ENCODE measurements at places on chromosomes 1 and 21.

GRCh38 chr1:32960819-32961355 is 3.7 kb downstream of the RNF19B start:
- no peak for DNase-seq

DNA sequence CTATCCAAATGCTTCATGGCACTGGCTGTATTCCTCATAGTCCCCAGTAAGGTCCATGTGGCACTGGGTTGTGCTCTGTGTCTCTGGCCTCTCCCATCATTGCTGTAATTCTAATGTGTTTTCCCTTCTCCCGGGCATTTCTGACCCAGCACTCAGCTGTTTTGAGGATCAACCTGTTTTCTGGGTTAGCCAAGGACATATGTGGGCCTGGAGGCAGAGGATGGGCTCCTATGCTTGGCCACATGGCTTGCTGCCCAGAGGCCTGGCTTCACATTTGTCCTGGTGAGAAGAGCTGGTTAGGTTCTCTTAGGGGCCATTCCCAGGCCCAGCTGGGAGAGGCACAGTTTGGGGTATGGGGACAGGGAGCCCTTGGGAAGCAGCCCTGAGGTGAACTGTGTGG is 103.1 kb downstream of the FAM78B start:
- no peak for DNase-seq

GRCh38 chr1:12598974-12599373 is 19.0 kb downstream of the DHRS3 start:
- DNase-seq: no peak

DNA sequence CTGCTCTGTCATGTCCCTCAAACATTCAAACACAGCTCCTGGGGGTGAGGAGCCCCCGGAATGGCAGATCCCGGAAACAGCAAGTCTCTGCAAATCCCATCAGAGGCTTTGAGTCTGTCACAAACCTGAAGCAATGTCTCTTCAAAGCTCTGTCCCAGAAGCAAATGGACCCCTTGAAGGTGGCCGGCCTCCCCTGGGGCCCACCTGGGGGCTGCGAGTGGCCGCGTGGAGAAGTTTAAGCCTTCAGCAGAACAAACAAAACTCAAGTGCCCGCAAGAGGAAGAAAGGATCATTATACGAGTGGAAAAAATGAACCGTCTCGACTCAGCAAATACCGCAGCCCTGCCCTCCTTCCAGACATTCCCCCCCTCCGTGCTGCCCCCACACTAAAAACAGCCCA is 53.3 kb downstream of the PRDM16 start:
- DNase-seq: no peak

DNA sequence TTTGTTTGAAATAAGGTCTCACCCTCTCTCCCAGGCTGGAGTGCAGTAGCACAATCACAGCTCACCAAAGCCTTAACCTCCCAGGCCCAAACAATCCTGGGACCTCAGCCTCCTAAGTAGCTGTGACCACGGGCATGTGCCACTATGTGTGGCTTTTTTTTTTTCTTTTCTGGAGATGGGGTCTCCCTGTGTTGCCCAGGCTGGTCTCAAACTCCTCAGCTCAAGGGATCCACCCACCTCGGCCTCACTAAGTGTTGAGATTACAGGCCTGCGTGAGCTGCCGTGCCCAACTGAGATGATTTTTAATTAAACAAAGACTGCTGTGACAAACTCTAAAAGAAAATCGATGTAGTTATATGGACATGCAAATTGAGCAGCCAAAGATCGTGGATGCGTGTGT is 768.4 kb upstream of the ADGRL2 start:
- DNase-seq: no peak

DNA sequence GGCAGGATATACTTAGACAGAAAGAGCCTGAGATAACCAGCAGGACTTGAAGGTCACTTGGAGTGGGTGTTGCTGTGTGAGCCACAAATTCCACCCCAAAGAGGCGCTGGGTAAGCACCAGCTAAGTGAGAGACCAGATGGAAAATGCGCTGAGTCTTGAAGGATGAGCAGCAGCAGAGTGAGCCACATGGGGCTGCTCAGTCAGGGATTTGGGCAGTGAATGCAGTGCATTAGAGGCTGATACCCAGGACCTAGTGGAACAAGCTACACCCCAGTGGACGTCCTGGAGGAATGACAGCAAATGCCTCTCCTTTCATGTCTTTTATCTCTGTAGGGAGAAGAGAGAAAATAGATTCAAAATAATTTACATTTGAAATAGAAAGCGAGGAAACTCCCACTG is 11.3 kb downstream of the GRIK1 start:
- no peak for DNase-seq

DNA sequence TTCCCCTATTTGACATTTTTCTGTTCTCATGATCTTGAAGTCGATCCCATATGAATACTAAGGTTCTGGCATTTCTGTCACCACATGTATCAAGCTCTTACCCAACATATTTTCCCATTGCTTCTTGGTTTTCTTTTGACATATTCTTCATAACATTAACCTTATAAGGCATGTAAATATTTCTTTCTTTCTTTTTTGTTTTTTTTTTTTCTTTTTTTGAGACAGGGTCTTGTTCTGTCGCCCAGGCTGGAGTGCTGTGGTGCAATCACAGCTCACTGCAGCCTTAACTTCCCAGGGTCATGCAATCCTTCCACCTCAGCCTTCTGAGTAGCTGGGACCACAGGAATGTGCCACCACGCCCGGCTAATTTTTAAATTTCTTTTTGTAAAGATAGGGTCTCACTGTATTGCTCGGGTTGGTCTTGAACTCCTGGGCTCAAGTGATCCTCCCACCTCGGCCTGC is 33.1 kb upstream of the ERRFI1 start:
- DNase-seq: no peak

GRCh38 chr1:149846593-149847466 is 52.5 kb upstream of the BOLA1 start:
- no peak for DNase-seq

DNA sequence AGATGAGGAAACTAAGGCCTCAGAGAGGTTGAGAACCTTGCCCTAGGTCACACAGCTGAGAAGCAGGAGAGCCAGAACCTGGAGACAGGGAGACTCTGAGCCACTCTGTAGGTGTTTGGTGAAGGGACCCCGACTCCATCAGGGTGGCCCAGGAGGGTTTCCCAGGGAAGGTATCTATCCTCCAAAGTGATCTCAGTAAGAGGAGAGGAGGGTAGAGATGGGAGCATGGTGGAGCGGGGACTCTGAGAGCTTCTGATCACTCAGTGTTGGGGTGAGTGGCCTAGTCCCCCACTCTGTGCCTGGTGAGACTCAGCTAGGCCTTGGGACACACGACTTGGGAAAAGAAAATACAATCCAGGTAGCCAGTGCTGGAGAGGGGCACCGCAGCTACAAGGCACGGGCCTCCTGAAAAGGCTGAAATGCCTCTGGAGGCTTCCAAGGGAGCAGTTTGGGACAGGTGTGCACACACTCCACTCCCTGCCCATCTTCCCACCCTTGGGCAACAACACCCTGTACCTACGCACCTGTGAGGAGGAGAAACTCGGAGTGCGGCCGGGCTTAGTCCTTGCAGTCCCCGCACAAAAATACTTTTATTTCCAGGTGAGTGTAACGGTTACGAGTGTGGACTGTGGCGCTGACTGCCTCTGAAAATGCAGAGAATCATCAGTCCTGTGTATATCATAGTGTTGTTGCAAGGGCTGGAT is 80.8 kb downstream of the CAMK2N1 start:
- DNase-seq: no peak

DNA sequence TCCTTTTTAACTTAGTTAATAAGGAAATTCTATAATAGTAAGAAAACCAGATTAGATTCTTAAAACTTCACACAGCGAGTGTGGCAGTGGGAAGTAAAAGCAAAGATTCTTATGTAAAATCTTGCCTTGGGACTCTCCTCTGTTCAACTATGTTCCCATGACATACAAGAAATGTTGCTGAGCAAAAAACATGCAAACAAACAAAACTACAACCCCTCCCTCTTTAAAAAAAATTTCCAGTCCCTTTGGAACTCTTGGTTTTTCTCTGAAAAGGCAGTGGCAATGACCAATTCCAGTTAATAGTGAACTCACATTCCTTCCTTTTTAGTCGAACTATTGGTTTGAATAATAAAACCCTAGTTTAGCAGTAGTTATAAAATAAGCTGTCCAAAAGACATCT is 453.1 kb upstream of the ZRANB2 start:
- DNase-seq: no peak
